BJ (cell line): ENCODE measurements at places on chromosomes 5 and 9.

- no peak for DNase-seq
These were observed 154.3 kb upstream of the RAI14 start for GRCh38 chr5:34501840-34502239.

DNA sequence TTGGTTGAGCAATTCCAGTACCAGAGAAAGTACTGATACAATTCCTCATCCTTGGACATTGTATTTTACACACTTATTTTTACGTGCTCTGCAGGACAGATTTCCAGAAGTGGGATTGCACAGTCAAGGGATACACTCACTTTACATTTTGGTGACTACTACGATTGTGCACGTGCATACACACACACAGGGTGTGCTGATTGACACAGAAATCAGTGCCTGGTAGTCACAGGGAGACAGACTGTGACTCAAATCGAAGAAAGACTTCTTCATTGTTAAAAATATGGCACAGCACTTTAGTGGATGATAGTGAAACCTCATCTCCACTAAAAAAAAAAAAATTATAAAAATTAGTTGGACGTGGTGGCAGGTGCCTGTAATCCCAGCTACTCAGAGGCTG is 1.5 kb downstream of the GARIN3 start:
- no peak for DNase-seq

GRCh38 chr5:161042443-161042842 is 190.4 kb upstream of the ATP10B start:
- DNase-seq = no peak

GRCh38 chr5:123091298-123092222 is 2.5 kb downstream of the PRDM6 start:
- DNase-seq = no peak

DNA sequence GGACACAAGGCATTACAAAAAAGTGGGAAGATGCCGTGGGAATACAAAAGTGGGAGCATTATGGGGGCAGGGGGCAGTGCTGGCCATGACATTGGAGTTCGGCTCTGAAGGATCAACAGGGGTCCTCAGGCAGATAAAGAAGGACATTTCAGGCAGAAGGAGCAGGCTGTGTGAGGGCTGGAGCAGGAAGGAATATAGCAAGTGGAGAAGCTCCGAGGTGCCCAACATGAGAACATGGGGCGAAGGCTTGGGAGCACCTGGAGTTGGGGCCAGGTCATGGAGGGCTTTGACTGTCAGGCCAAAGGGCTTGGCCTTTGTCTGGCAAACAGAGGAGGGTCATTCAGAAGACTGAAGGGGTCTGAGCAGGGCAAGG is 2.5 kb downstream of the B4GALT7 start:
- no peak for DNase-seq

GRCh38 chr5:1727571-1727970 is 72.1 kb downstream of the MRPL36 start:
- no peak for DNase-seq

- DNase-seq = no peak
These were observed 629 bp downstream of the CCNH start for GRCh38 chr5:87411973-87412629.

GRCh38 chr5:54109626-54110330 is 200.6 kb downstream of the ARL15 start:
- DNase-seq = no peak

GRCh38 chr9:105881654-105882349 is 187.5 kb downstream of the TMEM38B start:
- DNase-seq = no peak

- no peak for DNase-seq
These were observed 94.3 kb downstream of the PRKACG start for GRCh38 chr9:68919661-68920060.

GRCh38 chr5:84231433-84231832 is 153.2 kb downstream of the EDIL3 start:
- no peak for DNase-seq

GRCh38 chr9:6460189-6460768 is 47.3 kb downstream of the UHRF2 start:
- DNase-seq = no peak

- no peak for DNase-seq
These were observed 257.9 kb downstream of the ASTN2 start for GRCh38 chr9:117156771-117157535.

GRCh38 chr5:132473019-132473531 is 17.5 kb downstream of the IRF1 start:
- no peak for DNase-seq

DNA sequence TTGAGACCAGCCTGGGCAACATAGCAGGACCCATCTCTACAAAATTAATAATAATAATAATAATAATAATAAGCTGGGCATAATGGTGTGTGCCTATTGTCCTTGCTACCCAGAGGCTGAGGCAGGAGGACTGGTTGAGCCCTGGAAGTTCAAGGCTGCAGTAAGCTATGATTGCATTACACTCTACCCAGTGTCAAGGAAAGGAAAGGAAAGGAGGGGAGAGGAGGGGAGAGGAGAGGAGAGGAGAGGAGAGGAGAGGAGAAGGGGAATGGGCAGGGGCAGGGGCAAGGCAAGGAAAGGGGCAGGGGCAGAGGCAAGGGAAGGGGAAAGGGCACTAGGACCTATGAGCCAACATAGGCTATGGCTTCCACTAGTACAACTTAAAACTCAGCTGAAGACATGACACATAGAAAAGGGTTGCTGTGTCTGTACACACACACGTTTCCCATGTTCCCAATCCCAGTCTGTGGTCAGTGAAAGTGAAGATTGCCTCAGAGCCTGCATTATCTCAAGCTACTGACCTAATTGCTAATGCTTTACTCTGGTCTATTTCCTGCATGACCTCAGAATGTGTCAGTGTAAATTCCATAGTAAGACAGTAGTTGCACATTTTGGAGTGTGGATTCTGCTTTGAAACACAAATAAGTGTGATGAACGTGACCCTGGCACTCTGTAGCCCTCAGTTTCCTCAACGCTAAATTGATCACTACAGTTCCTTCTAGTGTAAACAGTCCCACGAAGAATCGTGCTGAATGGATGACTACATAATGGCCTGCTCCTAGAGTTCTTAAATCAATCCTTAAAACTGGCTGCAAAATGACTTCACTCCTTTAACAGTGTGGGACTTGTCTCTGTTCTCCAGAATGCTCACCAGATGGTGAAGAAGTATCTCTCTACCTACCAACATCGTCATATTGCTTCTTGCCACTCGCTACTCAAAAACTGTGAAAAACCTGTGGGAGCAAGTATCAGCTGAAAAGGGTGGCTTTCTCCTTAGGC is 497.0 kb downstream of the RAB3C start:
- DNase-seq = peak; percentile 70

GRCh38 chr5:112979723-112980122 is 3.1 kb downstream of the DCP2 start:
- DNase-seq = no peak

- DNase-seq = no peak
These were observed 24.1 kb upstream of the PTGS1 start for GRCh38 chr9:122346478-122347347.

DNA sequence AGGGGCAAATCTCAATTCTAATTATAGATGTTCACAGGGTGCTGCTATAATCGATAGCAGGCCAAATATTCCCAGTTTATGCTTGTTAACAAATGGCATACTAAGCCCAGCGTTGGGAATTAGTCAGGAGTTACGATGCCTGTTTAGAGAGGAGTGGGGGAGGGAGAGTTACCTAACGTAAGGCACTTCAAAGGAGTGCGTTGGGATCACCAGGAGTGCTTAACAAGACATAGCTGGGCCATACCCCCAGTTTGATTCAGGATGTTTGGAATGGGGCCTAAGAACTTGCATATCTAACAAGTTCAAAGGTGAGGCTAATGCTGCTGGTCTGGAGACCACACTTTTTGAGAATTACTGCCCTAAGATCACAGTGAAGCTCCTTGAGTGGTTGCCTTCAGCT is 14.5 kb upstream of the SRP19 start:
- DNase-seq = no peak

DNA sequence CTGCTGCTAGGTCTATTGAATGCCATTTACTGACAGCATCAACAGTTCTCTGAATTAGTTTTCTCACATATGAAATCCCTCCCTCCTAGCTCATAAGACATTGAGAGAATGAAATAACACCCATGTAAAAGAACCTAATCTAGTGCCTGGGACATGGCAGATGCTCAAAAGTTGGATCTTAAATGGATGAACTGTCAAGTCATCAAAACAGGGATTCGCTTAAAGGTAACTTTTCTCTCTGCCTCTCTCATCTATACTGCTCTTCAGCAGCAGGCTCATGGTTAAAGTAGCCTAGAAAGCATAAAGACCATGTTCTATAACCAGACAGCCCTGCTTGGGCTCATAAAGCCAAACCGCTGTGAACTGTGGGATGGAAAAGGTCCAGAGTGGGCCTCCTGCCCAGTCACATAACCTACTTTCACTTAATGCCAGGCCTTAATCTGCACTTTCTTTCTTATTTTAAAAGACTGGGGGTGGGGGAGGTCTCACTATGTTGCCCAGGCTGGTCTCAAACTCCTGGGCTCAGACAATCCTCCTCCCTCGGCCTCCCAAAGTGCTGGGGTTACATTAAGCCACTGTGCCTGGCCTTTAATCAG is 3.7 kb downstream of the TMEM245 start:
- DNase-seq = no peak

DNA sequence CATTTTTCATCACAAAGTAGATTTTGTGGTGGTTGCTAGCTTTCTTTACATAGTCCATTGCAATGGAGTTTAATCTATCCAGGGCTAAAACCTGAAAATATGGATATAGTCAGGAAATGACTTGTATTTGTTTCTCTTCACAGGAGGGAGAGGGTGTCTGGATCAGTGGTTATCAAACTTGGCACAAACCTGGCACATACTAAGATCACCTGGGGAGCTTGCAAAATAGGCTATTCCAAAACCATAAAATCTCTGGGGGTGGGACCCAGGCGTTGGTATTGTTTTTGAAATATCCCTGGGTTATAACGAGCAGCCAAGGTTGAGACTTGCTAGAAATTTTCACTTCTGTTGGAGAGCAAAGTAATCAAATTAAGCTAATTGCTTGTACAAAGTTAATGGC is 179.9 kb downstream of the PCSK1 start:
- DNase-seq = no peak

DNA sequence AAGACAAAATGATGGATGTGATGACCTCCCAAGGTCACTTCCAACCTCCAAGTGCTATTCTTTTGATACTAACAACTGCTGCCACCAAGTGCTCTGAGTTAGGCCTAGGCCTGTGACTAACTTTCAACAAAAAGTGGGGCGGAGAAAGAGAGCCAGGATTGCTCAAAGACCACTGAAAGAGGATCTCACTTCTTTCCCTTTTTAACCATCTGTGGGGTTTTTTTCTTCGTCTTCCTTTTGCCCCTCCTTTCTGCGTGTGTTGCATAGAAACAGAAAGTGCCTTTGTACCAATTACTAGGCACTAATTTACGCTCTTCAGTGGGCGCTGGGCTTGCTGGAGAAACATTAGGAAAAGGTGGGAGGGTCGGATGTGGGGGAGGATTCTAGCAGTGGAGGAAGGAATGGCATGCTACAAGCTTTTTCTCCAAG is 8.0 kb downstream of the KLF9 start:
- DNase-seq = no peak

DNA sequence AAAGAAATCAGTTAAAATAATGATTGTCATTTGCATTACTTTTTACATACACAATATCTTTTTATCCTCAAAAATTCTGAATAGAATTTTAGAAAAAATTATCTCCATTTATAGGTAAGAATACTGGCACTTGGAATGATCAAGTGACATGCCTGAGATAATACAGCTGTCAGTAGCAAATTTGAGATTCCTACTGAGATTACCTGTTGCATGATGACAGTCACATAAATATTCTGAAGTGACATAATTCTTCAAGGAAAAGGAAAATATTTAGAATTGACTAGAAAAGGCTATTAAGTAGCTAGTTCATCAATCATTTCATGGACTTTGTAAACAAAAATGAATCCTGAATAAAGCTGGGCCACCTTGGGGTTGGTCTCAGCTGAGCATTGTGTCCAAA is 15.2 kb upstream of the ENC1 start:
- DNase-seq = no peak

- DNase-seq = no peak
These were observed 716 bp upstream of the OTULIN start for GRCh38 chr5:14663734-14664269.

DNA sequence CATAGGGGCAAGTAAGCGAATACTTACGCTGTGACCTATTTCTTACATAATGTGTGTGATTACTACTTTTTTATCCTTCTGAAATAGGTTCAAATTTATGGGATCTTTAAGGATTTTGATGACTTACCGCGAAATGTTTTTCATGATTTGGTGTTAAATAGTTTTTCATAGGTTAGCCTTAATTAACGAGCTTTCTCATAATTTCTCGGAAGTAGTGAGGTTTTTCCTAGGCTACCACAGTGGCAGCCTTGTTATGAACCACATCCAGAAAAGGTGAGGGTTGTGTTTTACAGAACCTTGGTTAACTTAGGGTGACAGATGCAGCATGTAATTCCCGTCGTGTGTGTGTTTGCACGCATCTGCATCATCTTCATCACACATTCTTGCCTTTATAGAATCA is 1.3 kb downstream of the SH3GL2 start:
- no peak for DNase-seq

GRCh38 chr5:121945261-121945660 is 16.5 kb upstream of the SRFBP1 start:
- no peak for DNase-seq

DNA sequence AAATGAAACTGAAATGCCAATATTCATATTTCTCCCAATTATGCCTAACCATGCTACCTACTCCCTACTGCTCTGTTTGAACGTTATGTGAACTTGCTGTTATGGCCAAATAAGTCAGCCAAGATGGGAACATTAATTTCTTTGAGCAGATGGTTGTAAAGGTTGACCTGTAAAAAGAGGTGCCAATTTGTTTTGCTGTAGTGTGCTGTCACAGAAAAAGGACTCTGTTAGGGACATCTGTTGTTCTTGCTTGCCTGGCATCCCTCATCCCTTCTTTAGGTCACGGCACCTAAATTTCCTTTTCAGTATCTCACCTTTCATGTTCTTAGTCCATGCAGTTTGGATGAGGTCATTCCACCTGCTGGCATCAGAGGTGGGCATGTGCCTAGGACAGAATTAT is 35.4 kb downstream of the GDNF start:
- DNase-seq = no peak

DNA sequence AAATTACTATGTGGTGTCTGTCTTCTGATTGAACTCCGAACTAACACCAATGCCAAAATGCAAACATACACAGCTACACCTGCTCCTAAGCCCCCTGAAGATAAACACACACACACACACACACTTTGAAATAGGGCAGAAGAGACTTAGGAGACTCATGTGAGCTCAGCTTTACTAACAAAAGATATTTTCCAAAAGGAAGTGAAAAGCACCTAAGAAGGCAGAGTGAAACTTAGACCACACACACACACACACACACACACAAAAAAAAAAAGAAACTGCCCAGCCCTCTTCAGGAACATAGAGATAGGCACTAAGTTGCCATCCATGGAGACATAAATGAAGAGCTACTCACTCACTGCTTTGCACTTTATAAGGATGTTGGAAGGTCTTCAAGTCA is 45.2 kb upstream of the APC start:
- no peak for DNase-seq

- DNase-seq = no peak
These were observed 650 bp downstream of the MYORG start for GRCh38 chr9:34375901-34376595.
